Activated CD4-positive, alpha-beta T cell treated with anti-CD3 and anti-CD28 coated beads, Interleukin-2, amount 10 ng/mL, durations not matched to agents 7 days and 5 days (primary cell): ENCODE measurements at places on chromosomes 1 and 21.

GRCh38 chr1:201466492-201466891 is 2.5 kb downstream of the PHLDA3 start:
- no peak for DNase-seq

DNA sequence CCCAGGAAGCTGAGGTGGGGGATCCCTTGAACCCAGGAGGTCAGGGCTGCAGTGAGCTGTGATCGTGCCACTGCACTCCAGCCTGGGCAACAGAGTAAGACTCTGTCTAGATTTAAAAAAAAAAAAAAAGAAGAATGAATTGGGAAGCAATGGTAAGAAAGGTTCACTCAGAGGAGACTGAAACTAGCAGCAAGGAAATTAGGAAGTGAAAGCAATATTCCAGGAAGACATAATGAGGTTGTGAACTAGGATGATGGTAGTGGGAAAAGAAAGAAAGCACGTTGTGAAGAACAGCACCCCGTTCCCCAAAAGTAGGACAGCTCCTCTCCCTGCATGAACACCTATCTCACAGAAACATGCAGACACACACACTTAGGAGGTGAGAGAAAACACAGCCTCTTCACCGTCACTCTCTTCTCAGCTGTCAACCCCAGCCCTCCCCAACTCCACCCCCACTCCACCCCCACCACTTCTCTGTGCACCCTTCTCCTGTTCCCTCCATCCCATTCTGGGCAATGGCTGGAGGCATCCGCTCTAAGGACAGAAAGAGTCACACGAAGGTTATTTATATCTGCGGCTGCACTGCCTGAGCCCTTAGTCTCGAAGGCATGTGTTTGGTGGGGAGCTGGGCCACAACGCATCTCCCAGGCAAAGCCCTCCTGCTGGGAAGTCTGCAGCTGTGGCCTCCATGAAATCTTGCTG is 101.8 kb upstream of the LPGAT1 start:
- no peak for DNase-seq

DNA sequence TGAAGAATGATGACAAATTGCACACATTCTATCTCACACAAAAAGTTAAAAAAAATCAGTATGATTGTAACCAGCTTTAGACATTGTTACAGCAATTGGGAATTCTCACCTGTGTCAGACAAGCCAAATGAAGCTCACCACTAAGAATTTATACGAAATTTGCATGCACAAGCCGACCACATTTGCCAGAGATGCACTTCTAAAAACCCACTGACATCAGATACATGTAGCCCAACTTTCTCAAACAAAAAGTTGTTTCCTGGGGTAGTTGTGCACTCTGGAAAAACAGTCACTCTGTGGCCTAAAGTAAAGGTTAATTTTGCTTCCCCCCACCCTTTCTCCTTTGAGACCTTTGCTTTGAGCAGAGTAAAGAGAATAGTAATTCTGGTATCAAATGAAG is 67.9 kb upstream of the IL12RB2 start:
- DNase-seq, result no peak

DNA sequence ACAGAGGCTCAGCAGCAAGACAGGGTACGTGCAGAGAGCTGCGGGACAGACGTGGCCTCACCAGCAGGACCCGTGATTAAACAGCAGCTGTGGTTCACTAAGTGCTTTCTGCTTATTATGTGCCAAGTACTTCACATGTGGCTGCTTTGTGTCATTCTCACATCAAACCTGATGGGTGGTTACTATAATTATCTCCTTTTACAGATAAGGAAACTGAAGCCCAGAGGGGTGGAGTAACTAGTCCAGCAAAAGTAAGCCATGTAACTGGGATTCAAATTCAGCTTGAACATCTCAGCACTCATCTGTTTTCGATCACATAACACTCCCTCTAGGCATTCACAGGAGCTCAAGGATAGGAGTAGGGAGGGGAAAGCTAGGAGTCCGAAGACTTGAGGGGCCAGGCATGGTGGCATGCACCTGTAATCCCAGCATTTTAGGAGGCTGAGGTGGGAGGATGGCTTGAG is 50.8 kb upstream of the CLIC4 start:
- no peak for DNase-seq

GRCh38 chr1:50271968-50272578 is 151.2 kb downstream of the DMRTA2 start:
- DNase-seq, result peak; percentile 8

- no peak for DNase-seq
These were observed 34.4 kb downstream of the NUCKS1 start for GRCh38 chr1:205715628-205716027.

DNA sequence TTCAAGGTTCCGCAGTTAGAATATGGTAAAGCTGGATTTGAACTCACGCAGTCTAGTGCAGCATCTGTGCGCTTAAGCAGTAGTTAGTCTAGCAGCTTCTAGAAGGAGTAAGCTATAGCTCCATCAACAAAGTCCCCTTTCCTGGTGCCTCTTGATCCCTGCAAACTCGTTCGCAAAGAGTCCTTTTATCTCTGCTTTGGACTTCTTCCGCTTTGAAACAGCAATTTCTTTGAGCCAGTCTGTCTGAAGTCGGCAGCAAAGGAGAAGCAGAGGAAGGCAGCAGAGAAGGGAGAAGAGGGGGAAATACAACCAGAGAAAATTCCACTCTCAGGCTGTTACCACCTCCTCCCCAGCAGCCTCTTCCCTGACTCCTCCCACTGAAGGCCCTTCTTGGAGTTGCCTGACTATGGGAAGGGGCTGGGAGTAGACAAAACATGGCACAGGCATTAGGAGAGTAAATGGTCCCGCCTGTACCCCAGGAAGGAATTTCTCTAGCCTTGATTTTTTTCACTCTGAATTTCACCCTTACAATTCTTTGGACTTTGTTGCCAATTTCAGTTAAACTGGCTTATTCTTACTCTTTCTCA is 25.9 kb downstream of the HSD3B2 start:
- DNase-seq, result no peak

DNA sequence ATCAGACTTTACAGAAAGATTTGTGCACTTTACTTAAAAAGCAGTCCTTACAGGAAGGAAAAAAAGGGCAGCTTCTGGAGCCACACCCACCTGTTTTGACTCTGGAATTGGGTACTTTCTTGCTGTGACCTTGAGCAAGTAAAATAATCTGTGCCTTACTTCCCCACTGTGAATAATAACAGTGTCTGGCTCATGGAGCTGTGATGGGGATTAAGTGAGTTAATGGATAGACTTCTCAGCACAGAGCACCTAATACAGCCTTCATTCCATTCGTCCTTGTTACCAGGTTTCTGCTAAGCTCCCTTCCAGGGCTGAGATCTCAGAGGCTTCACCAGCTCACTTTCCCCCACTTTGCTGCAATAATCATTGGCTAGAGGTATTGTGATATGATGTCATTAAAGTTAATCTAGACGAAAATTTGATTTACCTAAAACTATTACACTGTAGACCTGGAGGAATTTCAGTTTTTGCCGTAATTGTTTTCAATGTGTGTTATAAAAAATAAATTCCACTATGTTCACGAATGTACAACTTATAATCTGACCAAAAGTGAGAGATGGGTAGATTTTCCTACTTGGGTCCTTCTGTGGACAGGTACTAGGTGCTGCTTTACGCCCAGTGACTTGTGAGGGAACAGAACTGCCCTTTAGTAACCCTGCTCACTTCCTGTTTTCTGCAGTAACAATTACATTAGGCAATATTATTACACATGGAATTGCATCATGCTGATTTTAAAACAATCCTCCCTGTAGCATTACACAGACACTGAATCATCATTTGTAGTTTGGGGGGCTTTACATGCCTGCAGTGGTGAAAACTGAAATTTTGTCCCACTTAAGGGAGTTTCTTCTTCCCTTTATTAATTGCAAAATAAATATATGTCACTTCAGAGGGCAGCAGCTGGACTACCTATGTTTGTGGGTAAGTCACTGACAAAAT is 19.7 kb upstream of the ABCG1 start:
- peak; percentile 29 for DNase-seq

DNA sequence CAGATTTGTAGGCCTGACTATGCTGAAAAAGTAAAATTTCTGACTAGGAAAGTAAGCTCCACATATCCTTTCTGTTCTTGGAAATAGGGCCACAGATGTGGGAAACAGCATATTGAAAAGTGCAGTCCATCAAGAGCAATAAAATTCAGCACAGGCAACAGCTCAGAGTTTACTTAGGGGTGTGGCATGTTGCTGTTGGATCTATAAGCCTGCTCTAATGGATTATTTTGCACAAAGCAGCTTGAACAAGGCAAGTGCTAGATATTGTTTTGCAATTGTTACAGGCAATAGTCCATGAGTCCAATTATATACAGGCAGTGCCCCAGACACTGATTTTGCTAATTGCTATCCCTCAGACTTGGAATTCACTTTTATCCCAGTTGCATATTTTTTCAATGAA is 289.8 kb upstream of the SNX7 start:
- no peak for DNase-seq

DNA sequence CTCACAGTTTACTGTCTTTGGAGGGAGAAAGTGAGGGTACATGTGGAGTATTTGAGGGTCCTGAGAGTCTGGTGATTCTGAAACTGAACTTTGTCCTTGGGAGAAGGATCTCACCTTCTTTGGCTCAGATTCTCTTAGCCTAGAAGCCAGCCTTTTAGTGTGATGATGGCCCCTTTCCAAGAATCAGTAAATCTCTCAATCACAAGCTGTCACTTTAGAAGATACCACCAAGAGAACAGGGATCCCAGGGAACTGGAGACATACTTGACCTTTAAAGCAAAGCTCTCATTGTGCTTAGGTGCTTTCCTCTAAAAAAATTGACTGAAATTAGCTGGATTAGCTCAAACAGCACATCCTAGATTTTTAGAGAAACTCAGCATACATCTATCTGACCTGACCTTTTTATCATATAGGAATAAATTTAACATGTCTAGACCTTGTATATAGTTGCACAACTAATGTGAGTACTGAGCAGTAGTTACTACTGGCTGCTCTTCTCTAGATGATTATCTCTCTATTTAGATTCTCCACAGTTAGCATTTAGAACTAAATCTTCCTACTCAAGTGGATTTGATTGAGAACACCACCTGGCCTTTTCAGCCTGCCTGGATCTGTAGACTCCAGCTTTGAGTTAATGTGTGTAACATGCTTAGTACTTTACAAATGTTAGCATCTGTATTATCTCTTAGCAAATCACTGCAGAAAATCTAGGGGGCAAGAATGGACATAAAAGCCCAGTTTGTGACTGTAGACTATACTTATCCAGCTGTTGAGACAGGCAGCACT is 157.7 kb downstream of the MAST2 start:
- DNase-seq, result no peak

DNA sequence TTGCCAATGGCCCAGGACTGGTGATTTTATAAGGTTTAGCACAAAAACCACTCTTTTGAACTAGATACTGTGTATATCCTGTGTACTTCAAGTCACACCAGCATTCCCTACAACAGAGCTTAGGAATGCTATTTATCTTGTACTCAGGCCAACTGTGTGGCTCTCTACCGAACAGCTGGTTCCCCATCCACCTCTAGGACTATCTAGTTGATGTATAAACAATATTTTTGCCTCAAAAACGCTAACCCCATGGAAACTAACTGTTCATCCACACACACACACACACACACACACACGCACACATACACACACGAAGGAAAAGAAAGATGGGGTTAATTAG is 28.7 kb upstream of the SLC45A3 start:
- no peak for DNase-seq

DNA sequence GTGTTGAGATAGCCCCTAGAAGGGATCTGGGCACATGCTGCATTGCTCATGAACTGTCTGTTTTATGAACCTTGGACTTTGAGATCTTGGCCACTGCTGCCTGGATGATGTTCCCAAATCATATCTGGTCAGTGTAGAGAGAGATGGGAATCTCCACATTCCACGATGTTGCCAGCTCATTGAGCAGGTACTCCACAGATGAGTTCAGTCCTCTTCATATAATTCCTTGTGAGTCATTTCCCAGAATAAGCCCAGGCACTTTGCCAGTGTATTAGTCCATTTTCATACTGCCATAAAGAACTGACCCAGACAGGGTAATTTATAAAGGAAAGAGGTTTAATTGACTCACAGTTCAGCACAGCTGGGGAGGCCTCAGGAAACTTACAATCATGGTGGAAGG is 254.0 kb upstream of the RUNX1 start:
- DNase-seq, result no peak

- DNase-seq, result no peak
These were observed 11.2 kb upstream of the RNF223 start for GRCh38 chr1:1085171-1085841.

GRCh38 chr1:239197871-239198270 is 188.5 kb upstream of the CHRM3 start:
- DNase-seq, result no peak

- DNase-seq, result no peak
These were observed 76.6 kb upstream of the SAMD13 start for GRCh38 chr1:84224905-84225304.

GRCh38 chr1:162627662-162628296 is 4.5 kb upstream of the DDR2 start:
- peak; percentile 24 for DNase-seq

- no peak for DNase-seq
These were observed 198.9 kb upstream of the PTGFR start for GRCh38 chr1:78291872-78292271.

GRCh38 chr1:201471772-201472171 is 2.8 kb upstream of the PHLDA3 start:
- no peak for DNase-seq

DNA sequence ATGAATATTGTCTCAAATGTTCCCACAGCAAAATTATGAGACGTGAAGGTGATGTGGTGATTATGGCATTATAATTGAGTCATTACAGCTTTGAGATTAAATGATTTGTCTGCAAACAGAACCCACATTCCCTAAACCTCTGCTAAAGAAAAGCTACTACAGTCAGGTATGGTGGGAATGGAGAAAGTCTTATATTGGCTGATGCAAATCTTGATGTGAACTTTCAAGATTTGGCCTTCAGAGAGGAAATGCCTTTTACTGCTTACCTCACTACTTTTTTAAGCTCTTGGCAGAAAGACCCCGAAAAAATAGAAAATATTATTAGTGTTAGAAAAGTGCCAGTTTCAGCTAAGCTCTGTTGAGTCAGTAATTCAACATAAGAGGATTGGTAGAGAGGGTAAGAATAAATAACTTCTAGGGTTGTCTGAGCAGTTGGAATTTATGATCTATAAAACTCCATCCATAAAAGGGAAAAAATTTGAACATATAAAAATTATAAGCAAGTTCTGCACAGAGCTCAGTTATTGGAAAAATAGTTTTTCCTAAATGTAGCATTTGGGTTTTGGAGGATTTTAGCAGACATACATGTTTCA is 47.8 kb upstream of the RGS5 start:
- no peak for DNase-seq

GRCh38 chr1:2061065-2061778 is 11.0 kb downstream of the PRKCZ start:
- no peak for DNase-seq

GRCh38 chr1:224543453-224543852 is 72.7 kb upstream of the CNIH3 start:
- no peak for DNase-seq

DNA sequence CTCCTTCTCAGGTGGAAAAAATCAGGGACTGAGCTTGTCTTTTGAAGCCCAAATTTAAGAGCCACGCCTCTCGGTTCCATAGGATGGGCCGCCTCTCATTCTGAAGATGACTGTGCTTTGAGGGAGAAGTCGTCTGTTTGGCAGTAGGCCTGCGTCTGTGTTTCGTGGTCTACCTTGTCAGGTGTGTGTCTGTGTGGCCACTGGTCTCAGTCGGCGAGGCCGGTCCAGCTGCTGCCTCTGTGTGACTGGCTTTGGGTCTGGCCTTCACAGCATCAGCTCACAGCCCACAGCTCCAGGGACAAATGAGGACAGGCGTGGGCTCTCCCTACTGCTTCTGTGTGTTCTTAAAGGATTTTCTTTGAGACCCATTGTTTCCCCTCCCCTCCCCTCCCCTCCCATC is 50.3 kb downstream of the B3GALT5 start:
- DNase-seq, result no peak

- no peak for DNase-seq
These were observed 6.2 kb downstream of the PKNOX1 start for GRCh38 chr21:42980312-42981213.
